ENCODE measurements at places on chromosomes 4 and X. TPM values are rescaled to one million over a fixed set of nuclear protein-coding genes. Genes with fewer than 3 reads are reported as not detected.

DNA sequence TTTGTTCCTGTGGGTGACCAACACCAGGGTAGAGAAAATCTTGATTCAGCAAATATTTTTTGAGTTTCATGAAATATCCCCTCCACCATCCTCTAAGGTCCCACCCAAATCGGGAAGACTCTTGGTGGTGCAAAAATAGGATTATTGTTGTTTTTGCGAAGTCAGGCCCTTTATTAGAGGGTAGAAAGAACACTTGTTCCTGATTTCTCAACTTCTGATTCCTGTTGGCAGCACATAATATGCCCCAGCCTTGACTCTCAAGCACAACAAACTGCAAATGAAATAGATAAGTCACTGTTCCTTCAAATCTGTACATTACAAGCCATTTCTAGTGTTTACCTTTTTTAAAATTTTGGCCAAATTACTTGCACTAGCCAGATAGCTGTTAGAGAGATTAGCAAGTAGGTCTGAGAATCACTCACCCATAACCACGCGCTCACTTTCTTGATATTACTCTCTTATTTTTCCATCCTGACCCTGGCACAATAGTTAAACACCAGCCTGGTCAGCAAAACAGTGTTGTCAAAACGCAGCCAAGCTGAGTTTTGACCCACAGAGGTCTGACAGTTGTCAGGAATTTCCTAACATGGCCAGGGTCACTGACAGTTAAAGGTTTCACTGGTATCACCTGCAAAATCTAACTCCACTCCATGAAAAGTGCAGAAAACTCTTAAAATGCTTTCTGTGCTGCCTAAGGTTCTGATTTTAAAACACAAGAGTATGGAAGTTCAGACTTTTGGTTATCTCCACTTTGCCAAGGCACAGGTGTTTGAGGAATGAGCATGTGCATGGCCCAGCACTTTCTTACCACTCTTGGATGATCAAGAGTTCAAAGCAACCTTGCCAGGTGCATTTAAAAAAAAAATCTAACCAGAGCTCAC, 69.8 kb downstream of the RBM47 start:
- H3K27ac ChIP-seq: no peak overlapping the region
- no peak for DNase-seq
- no peaks in the 10 kb centered on the region for H3K27me3 ChIP-seq
- H3K4me3 ChIP-seq: no peak overlapping the region

CLIC2 gene
- total RNA-seq: under 0.01 TPM

SRPX gene
- total RNA-seq: 39.2 TPM

DNA sequence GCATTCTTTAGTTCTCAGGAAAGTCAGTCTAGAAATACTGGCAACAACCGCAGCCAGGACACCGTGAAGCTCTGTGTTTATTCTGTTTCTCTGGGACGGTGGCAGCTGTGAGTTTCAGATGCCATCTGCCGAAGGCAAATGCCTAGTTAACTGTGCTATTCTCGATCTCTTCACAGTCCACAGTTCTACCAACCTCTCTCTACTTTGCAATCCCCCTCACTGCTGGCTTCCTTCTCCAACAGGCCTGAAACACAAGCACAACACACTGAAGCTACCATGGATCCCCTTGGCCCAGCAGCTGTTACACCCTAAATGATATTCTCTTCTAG, 118.8 kb downstream of the ZNF827 start:
- no peak overlapping the region for H3K4me3 ChIP-seq
- peaks cover 23% of the 10 kb centered on the region for H3K4me1 ChIP-seq
- H3K27ac ChIP-seq: peak overlapping the region; percentile 62
- no peaks in the 10 kb centered on the region for H3K27me3 ChIP-seq

GRCh38 chrX:71393919-71394318, 27.8 kb downstream of the TAF1 start:
- DNase-seq: no peak
- H3K27me3 ChIP-seq: no peaks in the 10 kb centered on the region
- no peak overlapping the region for H3K4me3 ChIP-seq
- H3K27ac ChIP-seq: no peak overlapping the region

DNA sequence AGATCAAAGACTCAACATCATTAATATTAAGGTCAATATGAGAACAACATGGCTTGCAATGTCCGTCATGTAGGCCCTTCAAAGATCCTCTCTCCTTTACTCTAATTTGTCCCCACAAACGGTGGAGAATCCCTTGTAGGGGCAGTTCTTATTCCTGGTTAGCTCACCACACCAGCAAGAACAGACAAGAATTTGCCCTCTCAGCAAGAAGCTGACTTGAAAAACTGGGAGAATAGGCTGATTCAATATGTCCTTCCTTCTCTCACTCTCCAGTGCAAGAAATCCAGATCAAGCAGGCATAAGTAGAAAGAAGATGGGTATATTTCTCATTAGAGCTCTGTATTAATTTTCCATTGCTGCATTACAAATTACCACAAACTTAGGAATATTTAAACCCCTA, 704.2 kb upstream of the SLIT2 start:
- H3K4me1 ChIP-seq: no peaks in the 10 kb centered on the region
- no peak overlapping the region for H3K4me3 ChIP-seq
- no peak for DNase-seq
- H3K36me3 ChIP-seq: no peaks in the 10 kb centered on the region
- no peak overlapping the region for H3K27ac ChIP-seq

DNA sequence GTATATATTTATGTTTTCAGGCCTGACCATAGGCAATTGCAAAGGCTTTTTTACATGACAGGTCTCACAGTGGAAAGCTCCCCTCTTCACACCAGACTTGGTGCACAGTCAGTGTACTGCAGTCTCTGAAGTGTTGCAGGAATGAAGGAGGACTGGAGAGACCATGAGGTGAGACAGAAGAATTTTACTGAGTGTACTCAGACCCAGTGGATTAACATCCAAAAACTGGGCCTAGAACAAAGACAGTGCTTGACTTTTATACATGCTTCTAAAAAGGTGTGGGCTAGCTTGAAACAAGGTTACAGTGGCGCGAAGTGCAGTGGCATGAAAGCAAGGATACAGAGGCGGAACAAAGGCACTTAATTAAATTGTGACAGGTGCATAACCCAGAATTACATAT, 822.9 kb downstream of the RAPGEF2 start:
- no peak overlapping the region for H3K27ac ChIP-seq
- DNase-seq: no peak
- no peaks in the 10 kb centered on the region for H3K27me3 ChIP-seq
- H3K36me3 ChIP-seq: no peaks in the 10 kb centered on the region
- no peak overlapping the region for H3K4me3 ChIP-seq

- H3K36me3 ChIP-seq: no peaks in the 10 kb centered on the region
- H3K27ac ChIP-seq: no peak overlapping the region
- no peaks in the 10 kb centered on the region for H3K27me3 ChIP-seq
- DNase-seq: no peak
- no peaks in the 10 kb centered on the region for H3K4me1 ChIP-seq
Observed at GRCh38 chr4:42513748-42514492, 116.6 kb downstream of the SHISA3 start.

SSX2 gene
- not detected for total RNA-seq

DNA sequence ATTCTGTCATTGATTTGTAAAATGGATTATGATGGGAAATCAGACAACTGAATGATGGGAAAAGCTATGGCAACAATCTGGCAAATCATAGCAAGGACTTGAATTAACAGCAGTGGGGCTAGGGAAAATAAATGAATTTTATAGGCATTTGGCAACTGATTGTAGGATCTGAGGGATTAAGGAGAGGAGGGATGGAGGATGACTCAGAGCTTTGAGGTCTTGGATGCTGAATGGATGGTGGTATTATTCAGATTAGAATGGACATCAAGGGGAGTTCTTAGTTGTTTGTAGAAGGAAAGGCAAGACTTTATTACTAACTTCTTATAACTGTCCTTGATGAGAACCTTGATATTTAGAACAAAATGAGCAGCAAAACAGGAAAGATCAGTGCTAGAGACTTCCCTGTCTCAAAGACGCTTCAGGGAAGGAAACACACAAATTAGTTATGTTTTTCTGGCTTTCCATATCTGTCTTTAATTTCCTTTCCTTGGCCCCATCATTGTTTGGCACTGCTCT, 51.4 kb upstream of the HHIP start:
- no peak overlapping the region for H3K27ac ChIP-seq
- H3K4me3 ChIP-seq: no peak overlapping the region
- peaks cover 2% of the 10 kb centered on the region for H3K4me1 ChIP-seq
- DNase-seq: peak; percentile 25
- H3K36me3 ChIP-seq: no peaks in the 10 kb centered on the region

- no peak overlapping the region for H3K4me3 ChIP-seq
- peaks cover 1% of the 10 kb centered on the region for H3K36me3 ChIP-seq
- no peak for DNase-seq
- no peak overlapping the region for H3K27ac ChIP-seq
- H3K4me1 ChIP-seq: peaks cover 2% of the 10 kb centered on the region
Observed at GRCh38 chr4:145863191-145863590, 75.4 kb downstream of the ZNF827 start.

DNA sequence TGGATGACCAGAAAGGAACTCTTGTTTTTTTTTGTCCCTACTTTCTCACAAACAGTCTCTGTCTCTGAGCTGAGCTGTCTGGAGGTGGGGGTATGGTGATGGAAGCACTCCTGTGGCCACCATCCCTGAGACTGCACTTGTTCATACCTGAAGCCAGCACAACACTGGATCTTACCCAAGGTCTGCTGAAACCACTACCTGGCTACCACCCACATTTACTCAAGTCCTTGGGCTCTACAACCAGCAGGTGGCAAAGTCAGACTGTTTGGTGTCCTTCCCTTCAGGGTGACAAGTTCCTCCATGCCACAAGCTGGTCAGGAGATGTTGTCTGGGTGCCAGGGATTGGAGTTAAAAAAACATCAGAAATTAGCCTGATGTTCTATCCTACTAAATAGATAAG, 89.7 kb downstream of the NEXMIF start:
- no peak overlapping the region for H3K27ac ChIP-seq
- no peaks in the 10 kb centered on the region for H3K4me1 ChIP-seq
- no peak for DNase-seq
- no peaks in the 10 kb centered on the region for H3K27me3 ChIP-seq

GRCh38 chrX:130497531-130497930, 95.7 kb downstream of the RBMX2 start:
- no peak overlapping the region for H3K4me3 ChIP-seq
- H3K36me3 ChIP-seq: no peaks in the 10 kb centered on the region
- peaks cover 1% of the 10 kb centered on the region for H3K27me3 ChIP-seq
- no peak for DNase-seq

BANK1 gene
- total RNA-seq: under 0.01 TPM

- H3K4me3 ChIP-seq: no peak overlapping the region
- H3K36me3 ChIP-seq: no peaks in the 10 kb centered on the region
- H3K27ac ChIP-seq: no peak overlapping the region
- H3K4me1 ChIP-seq: peaks cover 15% of the 10 kb centered on the region
- no peak for DNase-seq
Observed at GRCh38 chr4:38560768-38561558, 103.0 kb upstream of the KLF3 start.

DNA sequence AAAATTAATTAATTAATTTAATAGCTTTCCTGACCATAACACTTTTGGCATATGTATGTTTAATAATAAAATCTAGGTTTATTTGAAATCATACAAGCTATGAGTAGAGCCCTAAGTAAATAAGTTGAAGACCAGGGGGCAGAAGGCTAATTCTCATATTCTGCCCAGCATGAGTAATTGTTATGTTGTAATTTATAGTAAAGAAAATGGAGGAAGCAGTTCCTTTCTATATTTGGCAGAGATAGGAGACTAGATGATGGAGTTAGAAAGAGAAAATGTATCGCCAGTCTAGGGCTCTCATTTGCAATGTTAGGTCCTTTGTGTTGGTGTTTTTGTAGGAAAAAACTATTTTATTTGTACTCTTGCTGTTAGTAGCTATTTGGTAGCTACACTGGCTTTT, 89.1 kb downstream of the FNIP2 start:
- H3K4me1 ChIP-seq: no peaks in the 10 kb centered on the region
- no peak overlapping the region for H3K4me3 ChIP-seq
- DNase-seq: peak; percentile 14
- peaks cover 9% of the 10 kb centered on the region for H3K36me3 ChIP-seq
- H3K27me3 ChIP-seq: no peaks in the 10 kb centered on the region

DNA sequence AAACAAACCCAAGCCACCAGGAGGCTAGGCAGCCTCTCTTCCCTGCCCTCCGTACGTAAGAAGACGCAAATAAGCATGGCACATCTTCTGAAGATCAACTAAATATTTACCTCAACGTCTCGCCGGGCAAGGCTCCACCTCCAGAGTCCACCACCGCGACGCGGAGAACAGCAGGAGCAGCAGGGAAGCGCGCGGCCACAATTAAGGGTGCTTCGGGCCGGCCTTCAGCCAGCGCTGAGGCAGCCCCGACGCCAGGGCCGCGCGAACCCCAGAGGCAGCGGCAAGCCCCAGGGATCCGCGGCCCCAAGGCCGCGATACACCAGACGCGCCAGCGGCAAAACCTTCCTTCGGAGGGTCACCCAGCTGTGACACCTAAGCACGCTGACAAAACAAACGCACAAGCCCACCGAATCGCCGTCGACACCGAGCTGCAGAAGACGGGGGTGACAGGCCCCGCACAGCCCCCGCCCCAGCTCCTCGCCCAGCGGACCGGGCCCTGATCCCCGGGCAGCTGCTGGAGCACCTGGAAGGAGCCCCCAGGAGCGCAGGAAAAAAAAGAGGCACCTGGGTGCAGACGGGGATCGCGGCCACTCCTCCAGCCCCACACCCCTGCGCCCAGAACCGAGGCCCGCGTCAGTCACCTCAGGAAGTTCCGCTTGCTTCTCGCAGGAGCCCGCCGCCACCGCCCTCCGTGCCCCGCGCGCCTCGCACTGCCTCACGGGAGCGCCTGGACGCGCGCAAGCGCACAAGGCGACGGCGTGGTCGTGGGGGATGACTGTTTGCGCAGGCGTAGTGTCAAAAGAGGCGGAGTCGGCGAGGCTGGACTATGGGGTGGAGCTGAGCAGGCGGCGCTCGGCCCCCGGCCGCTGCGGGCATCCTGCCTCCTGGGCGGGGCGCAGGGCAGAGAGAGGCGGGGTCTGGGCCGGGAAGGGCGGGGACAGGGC, at the start of the genes HAUS3 and POLN:
Gene HAUS3 (minus strand): TSS at position 712 of the 944 bp plus-strand sequence. CDS start 1,175 bp downstream, outside the sequence.
Gene POLN (minus strand): TSS at position 712 of the 944 bp plus-strand sequence. CDS start 12,890 bp downstream, outside the sequence.
- no peaks in the 10 kb centered on the region for H3K36me3 ChIP-seq
- no peaks in the 10 kb centered on the region for H3K27me3 ChIP-seq
- peak within 1 kb of the TSS; percentile 48 for H3K27ac ChIP-seq
- peak within 1 kb of the TSS; percentile 78 for H3K4me3 ChIP-seq
- H3K4me1 ChIP-seq: peaks cover 6% of the 10 kb centered on the region

DNA sequence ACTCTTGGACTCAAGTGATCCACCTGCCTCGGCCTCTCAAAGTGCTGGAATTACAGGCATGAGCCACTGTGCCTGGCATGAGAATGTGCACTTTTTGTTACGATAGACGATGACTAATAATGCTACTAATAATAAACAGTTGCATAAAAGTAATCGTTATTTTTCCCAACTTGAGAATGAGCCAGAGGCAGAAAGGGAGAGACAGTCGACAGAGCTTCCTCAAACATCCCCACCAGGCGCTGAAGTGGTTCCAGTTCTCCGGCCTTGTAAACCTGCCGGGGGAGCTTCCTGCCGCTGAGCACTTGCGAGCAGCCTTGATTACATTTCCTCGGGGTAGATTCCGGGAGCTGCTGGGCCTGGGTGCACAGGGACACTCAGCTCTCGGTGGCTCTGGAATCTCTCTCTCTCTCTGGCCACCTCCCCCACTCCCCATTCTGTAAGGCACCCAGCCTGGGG, 8.9 kb upstream of the HTRA3 start:
- peak; percentile 96 for DNase-seq
- H3K4me3 ChIP-seq: no peak overlapping the region
- H3K4me1 ChIP-seq: peaks cover 7% of the 10 kb centered on the region
- H3K27ac ChIP-seq: peak overlapping the region; percentile 34
- H3K36me3 ChIP-seq: no peaks in the 10 kb centered on the region

CPZ gene
- 0.56 TPM for total RNA-seq

All from IMR-90 (cell line).